Activated CD4-positive, alpha-beta T cell treated with anti-CD3 and anti-CD28 coated beads for 4 hours (primary cell): ENCODE measurements at places on chromosomes 11 and 22.

DNA sequence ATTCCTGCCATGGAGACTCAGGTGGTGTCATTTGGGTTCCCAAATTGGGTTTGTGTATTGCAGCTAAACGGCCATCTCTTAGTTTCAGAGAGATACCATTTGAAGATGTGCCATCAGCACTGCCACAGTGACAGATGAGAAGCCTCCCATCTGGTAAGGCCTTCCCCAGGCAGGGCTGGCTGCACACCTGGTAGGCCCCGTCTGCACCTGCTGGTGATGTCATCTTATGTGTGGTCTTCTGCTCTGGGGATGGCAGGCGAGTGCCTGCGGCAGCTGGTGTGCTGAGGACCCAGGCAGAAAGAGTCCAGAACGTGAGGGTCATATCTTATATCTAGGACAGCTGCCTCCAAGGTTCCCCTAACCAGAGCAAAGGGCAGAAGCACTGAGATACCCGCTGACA, 100.6 kb downstream of the CSNK2A3 start:
- no peak for DNase-seq

- no peak for DNase-seq
Observed at GRCh38 chr11:14308897-14309387, 50.0 kb downstream of the RRAS2 start.

DNA sequence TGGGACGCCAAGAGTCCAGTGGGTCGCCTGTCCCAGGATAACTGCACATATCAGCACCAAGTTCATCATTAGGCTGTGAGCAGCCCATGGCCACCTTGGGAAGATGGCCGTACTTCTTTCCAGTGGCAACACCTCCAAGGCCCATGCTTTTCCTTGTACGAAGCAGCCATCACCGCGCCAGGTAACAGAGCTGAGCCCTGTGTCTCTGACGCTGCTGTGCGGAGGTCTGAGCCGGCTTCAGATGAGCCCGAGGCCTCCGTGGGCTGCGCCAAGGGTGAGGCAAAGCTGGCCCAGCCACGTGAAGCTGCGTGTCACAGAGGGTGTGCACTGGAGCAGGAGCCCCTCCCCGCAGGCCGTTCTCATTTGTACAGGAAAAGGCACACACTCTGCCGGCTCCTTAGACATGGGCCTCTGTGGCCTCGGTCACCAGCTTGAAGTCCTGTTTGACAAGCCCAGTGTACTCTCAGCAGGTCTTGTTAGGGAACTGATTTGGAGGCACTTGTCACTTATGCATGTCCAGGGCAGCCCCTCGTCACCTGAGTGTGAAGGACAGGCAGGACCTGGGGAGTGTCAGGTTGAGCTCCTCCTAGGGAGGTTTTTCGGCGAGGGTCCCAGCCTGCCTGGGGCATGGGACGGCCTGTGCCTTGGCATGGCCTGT, 401.5 kb downstream of the TBC1D22A start:
- no peak for DNase-seq

- no peak for DNase-seq
Observed at GRCh38 chr11:88384004-88384668, 46.6 kb upstream of the CTSC start.

GRCh38 chr22:39026509-39027150, 5.7 kb downstream of the APOBEC3D start:
- no peak for DNase-seq

DNA sequence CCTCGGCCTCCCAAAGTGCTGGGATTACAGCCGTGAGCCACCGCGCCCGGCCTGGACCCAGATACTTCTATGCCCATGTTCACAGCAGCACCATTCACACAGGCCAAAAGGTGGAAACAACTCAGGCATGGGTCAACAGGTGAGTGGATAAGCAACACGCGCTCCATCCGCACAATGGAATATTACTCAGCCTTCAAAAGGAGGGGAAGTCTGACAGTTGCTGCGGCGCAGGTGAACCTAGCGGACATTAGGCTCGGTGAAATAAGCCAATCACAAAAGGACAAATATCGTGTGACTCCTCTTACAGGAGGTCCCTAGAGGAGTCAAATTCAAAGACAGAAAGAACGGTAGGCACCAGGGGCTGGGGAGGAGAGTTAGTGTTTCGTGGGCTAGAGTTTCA, 47.0 kb downstream of the TRMU start:
- no peak for DNase-seq

- DNase-seq = no peak
Observed at GRCh38 chr11:47010179-47010578, 73.6 kb downstream of the CSTPP1 start.

GRCh38 chr11:27622541-27623300, 77.5 kb downstream of the BDNF start:
- DNase-seq = no peak

DNA sequence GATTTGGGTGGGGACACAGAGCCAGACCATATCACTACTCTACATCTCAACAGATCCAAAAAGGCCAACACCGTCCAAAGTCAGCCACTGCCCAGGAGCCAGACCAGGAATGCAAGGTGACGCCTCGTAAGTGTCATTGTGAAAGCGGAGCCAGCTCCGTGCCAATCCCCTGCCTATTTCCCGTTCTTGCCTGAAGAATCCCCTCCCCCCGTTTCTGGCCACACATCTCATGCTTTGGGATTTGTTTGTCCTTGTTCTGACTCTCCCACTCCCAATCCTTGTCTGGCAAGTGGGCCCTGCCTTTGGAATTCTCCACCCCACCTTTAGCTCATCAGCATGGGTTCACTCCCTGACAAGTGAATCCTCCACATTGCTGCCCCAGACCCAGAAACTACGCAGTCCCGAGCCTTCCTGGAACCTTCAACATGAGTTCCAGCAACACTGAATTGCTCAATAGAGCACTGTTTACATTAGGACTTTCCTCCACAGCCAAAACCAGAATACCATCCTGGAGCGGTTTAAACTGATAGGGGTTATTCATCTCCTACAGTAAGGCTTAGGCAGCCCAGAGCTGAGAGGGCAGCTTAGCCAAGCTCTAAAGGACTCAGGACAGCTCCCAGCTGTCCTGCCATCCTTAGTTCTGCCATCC, 6.0 kb upstream of the SLC35C1 start:
- DNase-seq = no peak

DNA sequence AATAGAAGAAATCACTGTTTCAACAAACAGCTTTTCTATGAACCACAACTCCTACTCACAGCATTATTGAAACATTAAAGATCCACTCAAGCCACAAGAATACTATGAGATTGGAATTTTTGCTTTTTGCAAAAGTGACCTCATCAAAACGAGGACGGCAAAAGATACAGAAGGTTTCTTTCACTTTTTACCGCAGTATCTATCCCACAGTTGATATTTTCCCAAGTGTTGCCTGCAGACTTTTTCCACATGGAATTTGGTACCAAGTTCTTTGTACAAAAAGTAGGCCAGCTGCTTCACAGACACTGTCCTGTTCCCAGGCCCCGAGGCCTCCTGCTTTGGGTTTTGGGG, 204.0 kb downstream of the TBC1D22A start:
- DNase-seq = no peak
